ENCODE measurements at places on chromosomes 3 and 15.

DNA sequence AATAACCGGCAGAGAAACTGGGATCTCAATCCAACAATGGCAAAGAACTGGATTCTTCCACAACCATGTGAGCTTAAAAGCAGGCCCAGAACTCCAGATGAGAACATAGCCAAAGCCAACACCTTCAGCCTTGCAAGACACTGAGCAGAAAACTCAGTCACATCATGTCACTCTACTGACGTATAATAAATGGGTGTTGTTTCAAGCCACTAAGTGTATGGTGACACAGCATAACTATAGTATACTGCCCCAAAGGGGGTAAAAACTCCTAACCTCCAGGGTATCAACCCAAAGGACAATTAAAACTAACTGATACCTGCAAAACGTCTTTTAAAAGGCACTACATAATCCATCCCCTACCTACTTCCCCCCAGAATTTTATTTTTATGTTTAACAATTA is 69.5 kb downstream of the TRANK1 start:
- no peak for DNase-seq

DNA sequence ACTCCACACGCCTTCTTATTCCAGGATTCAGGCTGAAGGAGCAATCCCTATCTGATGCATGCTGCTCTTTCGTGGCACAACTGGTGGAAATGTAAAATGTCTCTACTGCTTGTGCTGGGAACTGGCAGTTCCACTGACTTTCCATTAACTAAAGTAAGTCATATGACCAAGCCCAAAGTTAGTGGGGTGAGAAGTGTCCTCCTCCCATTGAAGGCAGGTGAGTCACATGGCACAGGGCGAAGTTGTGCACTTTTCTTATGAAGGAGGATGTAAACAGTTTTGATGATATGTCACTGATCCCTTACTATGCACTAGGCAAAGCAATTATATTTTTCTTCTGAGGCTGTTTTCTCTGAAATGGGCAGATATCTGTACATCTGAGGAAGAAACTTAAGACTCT is 51.6 kb downstream of the SLC7A14 start:
- DNase-seq, result no peak

- DNase-seq, result no peak
These were observed 50.1 kb downstream of the KLHL25 start for GRCh38 chr15:85744579-85744978.

GRCh38 chr3:87272718-87273341 is 3.6 kb downstream of the POU1F1 start:
- no peak for DNase-seq

GRCh38 chr3:178525251-178525650 is 11.0 kb upstream of the KCNMB2 start:
- DNase-seq, result no peak

DNA sequence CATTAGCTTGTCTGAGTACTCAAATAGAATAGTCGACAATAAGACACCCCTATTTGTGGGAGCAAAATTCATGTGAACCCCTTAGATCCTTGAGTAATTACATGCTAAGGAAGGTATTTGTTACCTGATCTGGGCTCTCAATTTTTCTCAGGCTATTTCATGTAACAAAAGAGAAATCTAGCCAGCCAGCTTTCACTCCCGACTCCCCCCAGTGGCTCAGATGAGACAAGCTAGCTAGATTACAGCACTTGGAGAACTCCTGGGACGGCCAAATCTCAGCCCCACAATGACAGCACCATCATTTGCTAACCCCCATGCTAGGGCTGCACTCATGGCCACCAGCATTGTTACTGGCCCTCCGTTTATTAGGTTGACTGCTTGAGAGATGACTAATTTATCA is 41.3 kb downstream of the GLDN start:
- no peak for DNase-seq

DNA sequence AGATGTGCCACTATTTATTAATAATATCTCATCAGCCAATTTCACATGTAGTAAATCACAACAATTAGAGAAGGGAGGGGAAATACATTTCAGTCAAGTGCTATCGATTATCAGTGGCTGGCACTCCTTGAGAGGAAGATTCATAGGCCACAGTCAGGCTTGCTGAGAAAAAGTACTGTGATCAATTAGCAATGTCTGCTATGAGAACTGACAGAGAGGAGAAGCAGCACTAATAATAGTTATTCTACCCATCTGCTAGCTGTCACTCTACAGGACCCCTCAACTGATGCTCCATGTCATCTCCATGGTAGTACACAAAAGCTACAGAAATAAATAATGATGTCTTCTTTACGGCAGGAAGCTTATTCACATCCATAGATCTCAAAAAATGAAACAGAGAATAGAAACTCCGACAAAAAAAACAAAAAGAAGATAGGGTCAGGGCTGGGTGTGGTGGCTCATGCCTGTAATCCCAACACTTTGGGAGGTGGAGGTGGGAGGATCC is 351.3 kb downstream of the FOXP1 start:
- no peak for DNase-seq

DNA sequence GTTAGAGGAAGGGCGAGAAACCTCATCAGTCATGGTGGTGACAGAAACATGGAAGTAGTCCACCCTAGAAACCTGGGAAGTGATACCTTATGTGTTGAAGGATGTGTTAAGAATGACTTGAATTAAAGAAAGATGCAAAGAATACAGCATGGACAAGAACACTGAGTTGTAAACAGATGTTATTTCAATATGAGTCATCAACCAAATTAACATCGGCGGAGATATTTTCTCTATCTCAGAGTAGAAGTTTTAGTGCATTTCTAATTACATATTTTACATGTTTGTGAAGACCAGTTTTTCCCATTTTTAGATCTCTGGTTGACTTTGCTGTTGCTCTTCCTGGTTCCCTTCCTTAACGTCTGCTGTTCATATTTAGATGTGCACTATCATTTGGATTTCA is 268.8 kb upstream of the TBL1XR1 start:
- no peak for DNase-seq

DNA sequence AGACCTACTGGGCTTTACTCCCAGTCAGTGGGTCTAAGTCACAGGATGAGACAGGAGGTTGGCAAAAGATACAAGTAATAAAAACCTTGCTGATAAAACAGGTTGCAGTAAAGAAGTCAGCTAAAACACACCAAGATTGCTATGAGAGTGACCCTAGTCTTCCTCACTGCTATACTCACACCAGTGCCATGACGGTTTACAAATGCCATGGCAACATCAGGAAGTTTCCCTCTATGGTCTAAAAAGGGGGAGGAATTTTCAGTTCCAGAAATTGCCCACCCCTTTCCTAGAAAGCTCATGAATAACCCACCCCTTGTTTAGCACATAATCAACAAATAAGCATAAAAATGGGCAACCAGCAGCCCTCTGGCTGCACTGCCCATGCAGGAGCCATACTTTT is 966.7 kb upstream of the ROBO1 start:
- no peak for DNase-seq

DNA sequence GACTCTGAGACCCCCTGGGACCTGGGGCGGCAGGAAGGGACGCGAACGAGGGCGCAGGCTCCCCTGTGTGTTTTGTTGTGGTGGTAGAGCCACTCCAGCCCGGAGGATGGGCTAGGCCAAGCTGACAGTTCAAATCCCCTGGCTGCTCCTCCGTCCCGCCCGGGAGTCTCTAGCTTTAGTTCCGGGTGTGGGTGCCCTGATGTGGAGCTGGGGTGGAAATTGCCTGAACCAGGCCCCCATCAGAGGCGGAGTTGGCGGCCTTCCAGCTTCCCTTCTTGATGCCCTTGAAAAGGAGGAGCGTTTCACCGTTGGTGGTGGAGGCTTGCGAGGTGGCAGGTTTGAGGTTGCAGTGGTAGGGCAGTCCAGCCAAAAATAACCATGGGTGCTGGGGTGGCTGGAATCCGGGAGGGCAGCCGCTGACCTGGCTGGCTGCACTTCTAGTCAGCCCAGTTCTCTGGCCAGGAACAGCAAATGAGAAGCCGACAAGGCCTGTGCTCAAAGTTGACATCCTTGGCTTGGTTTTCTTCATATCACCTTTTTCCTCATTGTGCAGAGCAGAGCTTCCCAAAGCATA is 817 bp downstream of the CLK3 start:
- DNase-seq, result peak; percentile 76

All from CD4-positive, alpha-beta T cell treated with Interleukin-17A for 4 hours (primary cell).